ENCODE measurements at places on chromosomes 16 and 17.
A peak's percentile ranks its signal among the peaks of the same experiment; 100 is the strongest.

DNA sequence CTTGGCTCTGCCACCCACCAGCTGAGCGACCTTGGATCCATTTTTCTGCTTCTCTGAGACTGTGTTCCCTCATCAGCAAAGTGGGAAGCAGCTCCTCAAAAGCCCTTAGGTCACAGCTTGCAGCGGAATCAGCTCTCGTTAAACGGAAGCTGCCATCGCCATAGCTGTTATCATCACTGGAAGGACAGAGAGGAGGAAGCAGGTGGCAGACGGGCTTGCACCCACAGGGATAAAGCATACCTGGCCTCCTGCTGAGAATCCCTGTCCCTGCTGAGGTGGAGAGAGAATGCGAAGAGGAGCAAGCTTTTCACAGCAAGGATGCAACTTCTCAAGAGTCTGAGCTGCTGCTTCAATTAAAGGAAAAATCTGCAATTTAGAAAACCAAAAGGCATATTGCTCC lies 106.6 kb downstream of the CLEC16A start:
- DNase-seq, result peak; percentile 86

GRCh38 chr16:74698222-74698621 lies 2.4 kb downstream of the MLKL start:
- DNase-seq, result no peak

DNA sequence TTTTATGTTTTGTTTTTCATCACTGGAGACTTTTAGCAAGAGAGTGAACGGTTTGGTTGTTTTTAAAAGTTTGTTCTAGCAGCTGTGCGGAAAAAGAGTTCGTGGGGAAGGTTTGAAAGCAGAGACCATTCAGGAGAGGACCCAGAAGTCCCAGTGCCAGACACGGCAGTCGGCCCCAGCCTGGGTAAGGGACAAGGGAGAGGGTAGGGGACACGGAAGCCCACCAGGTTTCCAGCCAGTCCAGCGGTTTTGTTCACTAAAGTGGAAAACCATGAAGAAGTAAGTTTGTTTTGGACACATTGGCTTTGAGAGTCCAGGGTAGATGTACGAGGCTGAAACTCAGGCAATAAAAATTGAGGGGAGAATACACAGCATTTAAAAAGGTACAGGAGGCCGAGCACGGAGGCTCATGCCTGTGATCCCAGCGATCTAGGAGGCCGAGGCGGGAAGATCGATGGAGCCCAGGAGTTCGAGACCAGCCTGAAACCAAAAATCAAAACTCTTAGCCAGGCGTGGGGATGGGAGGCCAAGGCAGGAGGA lies 56.8 kb upstream of the RPH3AL start:
- DNase-seq, result no peak

DNA sequence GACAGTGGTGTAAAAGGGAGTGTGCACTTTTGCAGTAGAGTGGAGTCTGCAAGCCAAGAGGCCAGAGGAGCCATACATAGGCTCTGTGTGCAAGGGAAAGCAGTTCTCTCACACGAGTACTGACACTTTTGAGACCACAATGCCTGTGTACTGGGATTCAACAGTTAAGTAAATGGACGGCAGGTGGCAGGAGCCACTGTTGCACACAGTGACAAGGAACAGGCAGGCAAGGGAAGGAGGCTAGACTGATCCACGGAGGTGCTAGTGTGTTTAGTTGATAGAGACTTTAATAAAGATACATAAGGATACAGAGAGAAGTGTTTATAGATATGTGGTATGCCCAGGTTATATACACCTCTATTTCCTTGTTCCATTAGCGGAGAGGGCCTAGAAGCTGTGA lies 67.0 kb downstream of the MPRIP start:
- DNase-seq, result no peak

GRCh38 chr17:72605543-72605942 lies 484.7 kb downstream of the SOX9 start:
- no peak for DNase-seq

DNA sequence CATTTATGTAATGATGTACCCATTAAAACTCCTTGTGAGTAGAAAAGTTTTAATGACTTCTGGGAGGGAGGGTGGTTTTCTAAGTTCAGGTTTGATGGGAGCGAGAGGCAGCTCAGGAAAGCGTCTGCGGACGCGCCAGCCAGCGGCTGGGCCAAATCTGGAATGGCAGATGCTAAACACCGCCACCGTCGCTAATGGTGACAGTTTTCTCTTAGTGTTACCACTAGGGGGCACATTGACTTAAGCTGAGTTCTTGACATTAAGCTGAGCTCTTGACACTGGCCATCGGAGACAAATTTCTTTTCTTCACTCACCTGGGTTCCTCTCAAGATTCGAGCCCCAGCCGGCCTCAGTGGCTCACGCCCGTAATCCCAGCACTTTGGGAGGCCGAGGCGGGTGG lies 6.7 kb downstream of the TRPV1 start:
- DNase-seq, result peak; percentile 86

DNA sequence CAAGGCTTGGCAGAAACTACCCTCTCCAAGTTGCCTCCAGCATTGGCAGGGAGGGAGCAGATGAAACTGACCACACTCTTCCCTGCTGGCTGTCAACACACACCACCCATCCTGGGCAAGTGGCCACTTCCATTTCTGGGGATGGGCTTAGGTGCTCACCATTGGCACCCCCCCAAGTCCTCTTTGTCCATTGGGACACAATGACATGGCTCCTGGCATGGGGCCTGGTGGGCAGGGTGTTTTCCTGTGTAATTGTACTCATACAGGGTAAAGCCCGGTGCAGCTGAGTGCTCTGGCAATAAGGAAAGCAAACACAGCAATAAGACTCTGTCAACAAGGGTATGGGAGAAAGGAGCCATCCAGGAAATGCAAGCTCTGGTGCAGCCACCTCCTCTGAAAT lies 22.6 kb downstream of the SCNN1B start:
- no peak for DNase-seq

DNA sequence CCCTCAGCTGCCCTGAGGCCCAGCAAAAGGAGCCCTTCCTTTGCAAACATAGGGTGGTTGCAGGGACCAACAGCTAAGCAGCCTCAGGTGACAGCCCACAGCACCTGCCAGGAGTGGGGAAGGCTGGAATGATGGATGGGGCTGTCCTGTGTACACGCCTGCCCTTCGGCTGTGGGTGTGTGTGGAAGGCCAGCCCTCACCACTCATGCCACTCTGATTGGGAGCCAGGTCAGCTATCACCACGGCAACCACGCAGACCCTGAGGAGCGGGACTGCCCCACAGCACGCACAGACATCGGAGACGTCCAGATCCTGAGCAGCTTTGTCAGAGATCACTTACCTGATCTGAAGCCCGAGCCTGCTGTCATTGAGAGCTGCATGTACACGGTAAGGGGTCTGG lies 11.9 kb downstream of the PIPOX start:
- no peak for DNase-seq

DNA sequence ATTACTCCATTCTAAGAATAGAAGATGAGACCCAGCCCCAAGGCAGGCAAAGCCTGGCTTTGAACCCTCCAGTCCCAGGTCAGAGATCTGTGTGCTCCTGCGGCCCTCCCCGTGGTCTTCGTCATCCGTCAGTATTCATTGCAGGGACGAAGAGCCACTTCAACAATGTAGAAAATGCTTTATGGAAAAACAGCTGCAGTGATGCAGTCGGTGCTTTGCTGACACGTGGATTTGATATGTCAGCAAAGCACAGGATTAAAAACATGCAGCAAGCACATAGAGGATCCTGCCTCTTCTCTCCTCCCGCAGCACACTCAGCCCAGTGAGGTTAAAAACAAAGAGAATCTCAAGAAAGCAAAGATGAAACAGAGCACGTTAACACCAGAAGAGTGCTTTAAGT lies 117.1 kb upstream of the AXIN2 start:
- no peak for DNase-seq

- DNase-seq, result no peak
Observed at GRCh38 chr17:75763269-75763607, 1.8 kb downstream of the GALK1 start.

GRCh38 chr17:21033350-21033749 lies 9.5 kb downstream of the USP22 start:
- DNase-seq, result no peak

DNA sequence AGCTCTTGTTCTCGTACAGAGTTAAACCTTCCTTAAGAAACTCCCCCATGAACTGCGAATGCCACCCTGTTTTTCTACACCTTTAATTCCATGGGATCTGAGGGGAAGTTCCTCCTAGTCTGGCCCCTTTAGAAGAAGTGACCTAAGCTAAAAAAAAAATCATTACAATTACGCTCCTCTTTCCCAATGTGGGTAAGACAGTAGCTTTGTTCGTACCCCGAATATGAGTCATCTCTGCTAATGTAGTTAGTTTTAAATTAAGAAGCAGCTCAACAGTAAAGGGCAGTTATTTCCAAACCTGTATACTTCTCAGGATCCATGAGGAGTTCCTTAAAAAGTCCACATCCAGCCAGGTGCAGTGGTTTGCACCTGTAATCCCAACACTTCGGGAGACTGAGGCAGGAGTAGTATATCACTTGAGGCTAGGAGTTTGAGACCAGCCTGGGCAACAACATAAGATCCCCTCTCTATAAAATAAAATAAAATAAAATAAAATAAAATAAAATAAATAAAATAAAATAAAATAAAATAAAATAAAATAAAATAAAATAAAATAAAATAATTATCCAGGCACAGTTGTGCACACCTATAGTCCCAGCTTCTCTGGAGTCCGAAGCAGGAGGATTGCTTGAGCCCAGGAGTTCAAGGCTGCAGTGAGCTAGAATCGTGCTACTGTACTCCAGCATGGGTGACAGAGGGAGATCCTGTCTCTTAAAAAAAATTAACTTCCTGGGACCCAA lies 26.1 kb downstream of the RCVRN start:
- no peak for DNase-seq

DNA sequence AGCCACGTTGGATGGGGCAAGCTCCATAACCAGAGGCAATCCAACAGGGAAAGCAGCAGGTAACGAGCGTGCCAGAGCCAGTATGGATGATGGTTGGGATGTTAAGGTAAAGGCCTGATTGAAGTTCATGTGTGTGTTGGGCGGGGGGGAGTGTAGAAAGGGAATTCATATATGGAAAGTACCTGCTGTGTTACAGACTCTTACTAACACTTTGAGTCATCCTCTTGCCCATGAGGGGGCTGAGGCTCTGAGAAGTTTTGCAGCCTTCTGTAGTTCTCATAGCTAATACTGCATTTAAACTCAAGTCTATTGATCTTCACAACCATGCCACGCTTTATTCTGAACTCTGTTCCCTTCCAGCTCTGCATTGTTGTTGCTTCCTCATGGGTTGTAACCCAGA lies 28.5 kb downstream of the SYCE1L start:
- no peak for DNase-seq

DNA sequence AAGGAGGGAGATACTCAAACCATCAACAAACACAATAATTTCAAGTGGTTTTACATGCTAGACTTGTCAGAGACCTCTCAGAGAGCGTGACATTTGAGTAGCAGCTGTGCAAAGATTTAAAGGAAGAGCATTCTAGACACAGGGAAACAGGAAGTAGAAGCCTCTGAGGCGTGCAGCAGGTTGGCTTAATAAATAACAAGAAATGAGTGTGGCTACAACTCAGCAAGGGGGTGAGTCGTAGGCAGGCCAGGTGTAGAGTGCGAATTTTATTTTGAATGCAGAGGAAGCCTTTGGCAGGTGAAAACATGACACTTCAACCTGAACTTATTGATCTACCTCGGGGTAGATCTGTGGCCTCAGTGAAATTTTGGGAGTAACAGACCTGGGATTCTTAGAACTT lies 73.2 kb upstream of the MRTFB start:
- no peak for DNase-seq

DNA sequence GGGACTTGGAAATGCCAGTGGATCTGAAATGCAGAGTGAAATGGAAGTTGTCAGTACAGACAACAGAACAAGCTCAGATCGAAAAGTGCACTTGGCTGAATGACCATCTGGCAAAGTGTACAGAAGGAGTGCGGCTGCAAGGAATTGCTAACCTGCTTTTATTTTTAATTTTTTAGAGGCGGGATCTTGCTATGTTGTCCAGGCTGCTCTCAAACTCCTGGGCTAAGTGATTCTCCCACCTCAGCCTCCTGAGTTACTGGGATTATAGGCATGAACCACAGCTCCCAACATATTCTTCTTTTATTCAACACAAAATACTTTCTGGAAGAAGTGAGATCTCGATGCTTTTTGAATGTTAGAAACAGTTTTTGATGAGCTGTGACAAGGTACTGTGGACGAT lies 3.6 kb downstream of the LRRC59 start:
- DNase-seq, result no peak

All from endodermal cell (in vitro differentiated cells).